ENCODE measurements at places on chromosomes 6 and 20.

- no peak for DNase-seq
- peaks cover 31% of the 10 kb centered on the region for H3K4me1 ChIP-seq
- H3K4me3 ChIP-seq, result no peak overlapping the region
- H3K27me3 ChIP-seq, result no peaks in the 10 kb centered on the region
- H3K36me3 ChIP-seq, result peaks cover 3% of the 10 kb centered on the region
- no peak overlapping the region for H3K27ac ChIP-seq
Observed at GRCh38 chr6:109087661-109088264, 6.9 kb downstream of the SESN1 start.

- H3K27ac ChIP-seq, result no peak overlapping the region
- H3K27me3 ChIP-seq, result peaks cover 28% of the 10 kb centered on the region
- DNase-seq, result no peak
- no peak overlapping the region for H3K4me3 ChIP-seq
Observed at GRCh38 chr6:70304616-70305015, 1.7 kb upstream of the COL9A1 start.

DNA sequence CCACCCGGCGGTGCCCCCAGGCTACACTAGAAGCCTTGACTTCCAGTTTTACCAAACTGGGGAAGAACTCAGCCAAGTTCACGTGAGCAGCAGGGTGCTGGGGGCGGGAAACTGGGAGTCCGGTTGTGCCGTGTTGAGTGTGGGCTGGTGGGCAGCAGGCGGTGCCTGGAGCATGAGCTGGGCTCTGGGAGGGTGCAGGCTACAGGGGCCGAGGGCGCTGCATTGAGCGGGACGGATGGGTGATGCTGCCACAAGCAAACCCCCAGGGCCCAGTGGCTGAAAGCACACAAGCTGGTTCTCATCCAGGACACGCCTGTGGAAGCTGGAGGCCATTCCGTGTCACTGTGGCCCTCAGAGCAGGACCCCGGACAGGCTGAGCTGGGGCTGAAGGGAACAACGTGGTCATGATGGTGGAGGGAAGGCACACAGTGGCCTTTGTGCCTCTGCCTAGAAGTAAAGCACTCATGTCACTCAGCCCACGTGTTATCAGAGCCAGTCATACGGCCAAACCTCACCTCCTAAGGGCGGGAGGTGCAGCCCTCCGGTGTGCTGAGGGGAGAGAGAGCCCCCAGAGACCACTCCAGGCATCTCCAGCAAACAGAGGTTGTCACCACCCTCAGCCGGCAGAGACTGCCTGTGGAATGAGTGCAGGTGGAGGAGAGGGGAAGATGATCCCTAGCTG lies 29.5 kb downstream of the RBM38 start:
- no peaks in the 10 kb centered on the region for H3K27me3 ChIP-seq
- H3K27ac ChIP-seq, result no peak overlapping the region
- no peaks in the 10 kb centered on the region for H3K36me3 ChIP-seq
- H3K4me3 ChIP-seq, result no peak overlapping the region
- DNase-seq, result no peak
- H3K4me1 ChIP-seq, result peaks cover 25% of the 10 kb centered on the region

- no peaks in the 10 kb centered on the region for H3K4me1 ChIP-seq
- no peak overlapping the region for H3K27ac ChIP-seq
- no peak overlapping the region for H3K4me3 ChIP-seq
- no peaks in the 10 kb centered on the region for H3K36me3 ChIP-seq
- H3K27me3 ChIP-seq, result no peaks in the 10 kb centered on the region
- DNase-seq, result no peak
Observed at GRCh38 chr6:125245109-125245508, 56.7 kb downstream of the HDDC2 start.

DNA sequence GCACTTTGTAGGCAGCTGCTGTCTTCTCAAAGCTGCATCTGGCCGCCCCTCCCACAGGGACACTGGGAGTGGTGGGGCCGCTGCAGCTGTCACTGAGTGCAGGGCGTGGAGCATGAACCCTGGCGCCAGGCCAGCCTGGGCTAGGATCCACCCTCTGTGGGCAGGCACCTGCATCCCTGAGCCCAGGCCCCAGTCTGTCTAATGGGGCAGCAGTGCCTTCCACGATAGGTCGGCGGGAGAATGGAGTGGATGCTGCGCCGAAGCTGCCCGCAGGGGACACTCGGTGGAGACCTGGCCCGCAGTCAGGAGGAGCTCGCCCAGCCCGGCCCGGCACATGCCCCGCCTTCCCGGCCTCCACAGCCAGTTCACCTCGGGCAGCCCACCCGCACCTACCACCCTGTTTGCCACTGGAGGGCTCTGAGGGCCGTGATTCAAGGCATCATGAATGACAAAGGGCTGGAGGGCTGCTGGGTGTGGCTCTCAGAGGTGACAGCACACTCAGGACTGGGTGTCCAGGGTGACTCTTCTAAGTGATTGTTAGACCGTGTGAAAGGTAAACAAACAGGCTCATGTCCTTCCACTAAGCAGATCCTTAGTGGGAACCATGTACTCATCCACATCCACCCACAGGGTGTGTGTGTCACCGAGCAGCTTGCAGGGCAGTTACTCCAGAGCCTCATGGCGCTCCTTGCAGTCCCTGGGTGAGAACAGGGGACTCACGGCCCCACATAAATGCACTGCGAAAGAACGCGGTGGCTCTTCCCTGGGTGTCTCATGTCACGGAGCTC lies 133.9 kb downstream of the AGPAT4 start:
- peaks cover under 1% of the 10 kb centered on the region for H3K36me3 ChIP-seq
- no peak for DNase-seq
- H3K4me1 ChIP-seq, result peaks cover 16% of the 10 kb centered on the region
- H3K4me3 ChIP-seq, result no peak overlapping the region
- no peaks in the 10 kb centered on the region for H3K27me3 ChIP-seq

DNA sequence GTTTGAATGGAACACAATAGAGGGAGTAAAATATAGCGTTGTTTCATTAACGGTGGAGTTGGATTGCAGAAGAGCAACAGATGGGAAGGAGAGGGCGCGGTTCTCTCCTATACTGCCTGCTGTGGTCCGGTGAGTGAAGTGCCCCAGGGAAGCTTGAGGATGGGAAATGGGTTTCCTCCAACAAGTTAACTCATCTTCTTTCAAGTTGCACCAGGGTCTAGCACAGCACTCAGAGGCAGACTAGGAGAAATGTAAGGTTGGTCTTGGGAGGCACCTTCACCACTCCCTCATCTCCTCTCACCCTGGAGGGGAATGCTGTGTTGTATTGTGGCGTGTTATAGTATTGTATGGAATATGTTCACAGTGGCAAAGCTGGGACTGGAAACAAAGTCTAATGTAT lies 96.9 kb upstream of the SLC24A3 start:
- no peaks in the 10 kb centered on the region for H3K27me3 ChIP-seq
- DNase-seq, result no peak
- no peak overlapping the region for H3K4me3 ChIP-seq
- H3K36me3 ChIP-seq, result no peaks in the 10 kb centered on the region
- no peaks in the 10 kb centered on the region for H3K4me1 ChIP-seq

DNA sequence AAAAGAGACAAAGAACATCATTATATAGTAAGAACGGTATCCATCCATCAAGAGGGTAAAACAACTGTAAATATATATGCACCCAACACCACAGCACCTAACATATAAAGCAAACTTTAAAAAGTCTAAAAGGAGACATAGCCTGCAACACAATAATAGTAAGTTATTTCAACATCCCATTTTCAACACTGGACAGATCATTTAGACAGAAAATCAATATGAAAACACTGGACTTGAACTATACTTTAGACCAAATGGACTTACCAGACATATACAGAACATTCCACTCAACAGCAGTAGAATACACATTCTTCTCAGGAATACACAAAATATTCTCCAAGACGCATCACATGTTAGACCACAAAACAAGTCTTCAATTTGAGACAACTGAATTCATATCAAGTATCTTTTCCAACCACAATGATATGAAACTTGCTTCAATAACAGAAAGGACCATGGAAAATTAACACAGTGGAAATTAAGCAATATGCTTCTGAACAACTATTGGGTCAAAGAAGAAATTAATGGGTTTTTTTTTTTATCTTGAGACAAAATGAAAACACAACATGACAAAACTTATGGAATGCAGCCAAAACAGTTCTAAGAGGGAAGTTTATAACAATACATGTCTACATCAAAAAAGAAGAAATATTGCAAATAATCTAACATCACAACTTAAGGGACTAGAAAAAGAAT lies 23.9 kb upstream of the ASF1A start:
- H3K27ac ChIP-seq, result no peak overlapping the region
- H3K4me3 ChIP-seq, result no peak overlapping the region
- no peaks in the 10 kb centered on the region for H3K27me3 ChIP-seq
- H3K36me3 ChIP-seq, result peaks cover 34% of the 10 kb centered on the region
- DNase-seq, result no peak

DNA sequence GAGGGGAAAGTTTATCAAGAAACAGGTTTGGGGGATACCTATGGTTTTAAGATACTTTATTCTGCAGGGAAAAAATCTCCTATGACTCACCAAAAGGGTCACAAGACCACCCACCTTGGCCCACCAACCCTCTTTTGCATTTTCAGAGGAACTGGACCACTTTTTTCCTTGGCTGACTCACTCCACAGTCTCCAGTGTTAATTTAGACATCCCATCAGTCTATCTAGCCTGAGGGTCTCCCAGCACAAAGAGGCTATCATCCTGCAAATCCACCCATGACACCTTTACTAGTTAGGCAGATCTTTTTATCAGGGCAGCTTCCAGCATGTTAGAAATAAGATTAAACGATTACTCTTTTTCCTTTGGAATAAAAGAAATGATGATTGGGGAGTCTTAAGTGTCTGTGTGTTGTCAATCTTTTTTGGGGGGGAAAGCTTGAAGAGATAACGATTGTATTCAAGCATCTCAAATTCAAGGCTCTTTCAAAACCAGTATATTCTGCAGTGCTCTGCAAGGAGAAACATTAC lies 138.1 kb upstream of the RIN2 start:
- H3K27me3 ChIP-seq, result peaks cover 28% of the 10 kb centered on the region
- H3K4me3 ChIP-seq, result no peak overlapping the region
- H3K36me3 ChIP-seq, result no peaks in the 10 kb centered on the region

DNA sequence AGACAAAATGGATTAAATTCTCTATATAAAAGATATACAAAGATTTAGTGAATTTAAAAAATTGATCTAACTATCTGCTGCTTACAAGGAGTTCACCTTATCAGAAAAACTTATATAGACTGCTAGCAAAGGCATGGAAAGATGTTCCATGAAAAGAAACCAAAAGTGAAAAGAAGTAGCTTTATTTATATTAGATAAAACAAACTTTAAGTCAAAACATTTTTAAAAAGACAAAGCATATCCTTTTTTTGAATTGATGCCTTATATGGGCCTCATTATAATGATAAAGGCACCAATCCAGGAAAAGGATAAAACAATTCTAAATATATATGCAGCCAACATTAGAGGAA lies 334.2 kb downstream of the MEI4 start:
- no peaks in the 10 kb centered on the region for H3K27me3 ChIP-seq

- peak overlapping the region; percentile 64 for H3K27ac ChIP-seq
- peaks cover 88% of the 10 kb centered on the region for H3K4me1 ChIP-seq
- no peaks in the 10 kb centered on the region for H3K36me3 ChIP-seq
Observed at GRCh38 chr6:15341311-15342001, 95.6 kb downstream of the JARID2 start.

DNA sequence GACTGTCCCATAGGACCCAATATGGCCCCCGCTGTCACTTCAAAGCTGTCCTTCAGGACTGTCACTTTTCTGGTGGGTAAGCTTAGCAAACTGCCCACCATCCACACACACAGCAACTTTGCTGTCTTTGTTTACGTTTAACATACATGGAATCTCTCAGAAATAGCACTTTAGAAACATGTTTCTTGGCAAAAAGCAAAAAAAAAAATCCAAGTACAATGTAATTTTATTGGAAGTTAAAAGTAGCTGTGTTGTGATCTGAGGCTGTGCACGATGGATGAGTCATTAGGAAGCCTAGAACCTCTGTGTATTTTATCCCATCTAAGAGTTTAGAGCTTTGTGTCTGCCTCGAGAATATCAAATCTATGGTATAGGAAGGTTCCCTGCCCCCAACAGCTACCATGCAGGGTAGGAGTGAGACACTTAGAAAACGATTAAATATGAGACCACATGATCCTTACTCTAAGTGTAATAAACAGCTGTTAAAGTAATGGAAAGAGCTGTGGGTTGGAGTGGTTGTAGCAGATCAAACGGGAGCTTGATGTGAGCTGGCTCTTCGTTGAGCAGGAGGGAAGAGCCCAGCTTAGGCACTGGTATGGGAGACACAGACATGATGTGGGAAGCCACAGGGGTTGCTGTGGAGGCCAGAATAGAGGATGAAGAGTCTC lies 119.5 kb downstream of the PLEKHG1 start:
- DNase-seq, result no peak
- peaks cover 33% of the 10 kb centered on the region for H3K36me3 ChIP-seq
- peaks cover 63% of the 10 kb centered on the region for H3K4me1 ChIP-seq
- H3K27me3 ChIP-seq, result no peaks in the 10 kb centered on the region
- H3K4me3 ChIP-seq, result no peak overlapping the region

- peak overlapping the region; percentile 66 for H3K4me3 ChIP-seq
- H3K27ac ChIP-seq, result no peak overlapping the region
- H3K4me1 ChIP-seq, result peaks cover 44% of the 10 kb centered on the region
- no peak for DNase-seq
Observed at GRCh38 chr6:13711324-13711732, 307 bp downstream of the RANBP9 start.

DNA sequence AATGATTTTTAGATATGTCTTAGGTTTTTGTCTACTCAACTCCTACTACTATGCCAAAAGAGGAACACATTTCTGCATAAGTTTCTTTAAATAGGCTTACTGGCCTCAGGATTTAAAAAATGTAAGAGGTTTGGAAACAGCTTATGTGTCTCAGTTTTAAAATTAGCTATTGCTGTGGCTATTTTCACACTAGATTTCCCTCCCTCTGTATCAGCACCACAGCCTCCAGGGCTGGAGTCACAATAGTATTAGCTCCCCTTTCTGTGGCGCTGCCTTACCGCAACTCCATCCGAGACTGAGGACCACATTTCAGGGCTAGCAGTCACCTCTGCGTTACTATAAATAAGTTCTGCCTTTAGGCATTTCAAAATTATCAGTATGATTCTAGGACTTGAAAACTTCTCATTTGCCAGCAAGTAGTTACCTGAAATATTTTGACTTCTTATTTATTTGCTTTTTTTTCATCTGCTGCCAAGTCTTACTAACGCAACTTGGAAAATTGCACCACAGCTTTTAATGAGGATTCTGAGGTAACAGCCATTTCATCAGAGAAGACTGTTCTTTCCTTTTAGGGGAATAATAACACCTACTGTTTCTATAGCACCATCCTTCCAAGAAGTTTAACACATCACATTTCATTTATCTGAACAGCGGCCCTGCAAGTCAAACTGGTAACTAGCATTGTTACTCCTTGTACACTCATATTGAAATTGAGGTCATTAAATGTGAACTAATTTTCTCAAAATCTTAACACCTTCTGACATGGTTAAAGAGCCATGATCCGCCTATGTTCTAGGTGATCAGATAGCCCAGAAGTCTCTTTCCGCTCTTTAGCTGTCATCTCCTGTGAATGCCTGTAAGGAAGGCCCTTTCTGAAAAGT lies 105.9 kb downstream of the GJA10 start:
- H3K4me1 ChIP-seq, result peaks cover 20% of the 10 kb centered on the region
- H3K27me3 ChIP-seq, result no peaks in the 10 kb centered on the region
- no peak for DNase-seq
- H3K4me3 ChIP-seq, result no peak overlapping the region
- H3K27ac ChIP-seq, result peak overlapping the region; percentile 19
- peaks cover 43% of the 10 kb centered on the region for H3K36me3 ChIP-seq

- peak overlapping the region; percentile 98 for H3K27ac ChIP-seq
- H3K27me3 ChIP-seq, result peaks cover 10% of the 10 kb centered on the region
- peaks cover 45% of the 10 kb centered on the region for H3K4me1 ChIP-seq
- DNase-seq, result no peak
- H3K4me3 ChIP-seq, result no peak overlapping the region
Observed at GRCh38 chr20:57627339-57627738, 7.1 kb upstream of the ZBP1 start.
